ENCODE measurements at places on chromosomes 1 and 21.
A peak's percentile ranks its signal among the peaks of the same experiment; 100 is the strongest.

DNA sequence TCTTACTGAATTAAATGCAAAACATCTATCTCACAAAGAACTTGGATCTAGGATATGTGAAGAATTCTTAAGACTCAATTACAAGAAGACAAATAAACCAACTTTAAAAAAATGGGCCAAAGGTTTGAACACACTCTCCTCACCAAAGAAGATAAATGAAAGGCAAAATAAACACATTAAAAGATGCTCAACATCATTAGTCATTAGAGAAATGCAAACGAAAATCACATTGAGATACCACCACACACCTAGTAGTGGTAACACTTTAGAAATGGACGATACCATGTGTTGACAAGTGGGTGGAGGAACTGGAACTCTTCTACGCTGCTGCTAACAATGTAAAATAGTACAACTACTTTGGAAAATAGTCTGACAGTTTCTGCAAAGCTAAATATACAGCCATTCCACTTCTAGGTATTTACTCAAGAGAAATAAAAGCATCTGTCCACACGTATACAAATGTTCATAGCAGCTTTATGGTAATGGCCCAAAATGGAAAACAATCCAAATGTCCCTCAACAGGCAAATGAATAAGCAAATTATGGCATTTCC, 194.3 kb downstream of the RHOU start:
- DNase-seq = no peak

- DNase-seq = no peak
Observed at GRCh38 chr21:14981246-14981645, 83.6 kb downstream of the NRIP1 start.

DNA sequence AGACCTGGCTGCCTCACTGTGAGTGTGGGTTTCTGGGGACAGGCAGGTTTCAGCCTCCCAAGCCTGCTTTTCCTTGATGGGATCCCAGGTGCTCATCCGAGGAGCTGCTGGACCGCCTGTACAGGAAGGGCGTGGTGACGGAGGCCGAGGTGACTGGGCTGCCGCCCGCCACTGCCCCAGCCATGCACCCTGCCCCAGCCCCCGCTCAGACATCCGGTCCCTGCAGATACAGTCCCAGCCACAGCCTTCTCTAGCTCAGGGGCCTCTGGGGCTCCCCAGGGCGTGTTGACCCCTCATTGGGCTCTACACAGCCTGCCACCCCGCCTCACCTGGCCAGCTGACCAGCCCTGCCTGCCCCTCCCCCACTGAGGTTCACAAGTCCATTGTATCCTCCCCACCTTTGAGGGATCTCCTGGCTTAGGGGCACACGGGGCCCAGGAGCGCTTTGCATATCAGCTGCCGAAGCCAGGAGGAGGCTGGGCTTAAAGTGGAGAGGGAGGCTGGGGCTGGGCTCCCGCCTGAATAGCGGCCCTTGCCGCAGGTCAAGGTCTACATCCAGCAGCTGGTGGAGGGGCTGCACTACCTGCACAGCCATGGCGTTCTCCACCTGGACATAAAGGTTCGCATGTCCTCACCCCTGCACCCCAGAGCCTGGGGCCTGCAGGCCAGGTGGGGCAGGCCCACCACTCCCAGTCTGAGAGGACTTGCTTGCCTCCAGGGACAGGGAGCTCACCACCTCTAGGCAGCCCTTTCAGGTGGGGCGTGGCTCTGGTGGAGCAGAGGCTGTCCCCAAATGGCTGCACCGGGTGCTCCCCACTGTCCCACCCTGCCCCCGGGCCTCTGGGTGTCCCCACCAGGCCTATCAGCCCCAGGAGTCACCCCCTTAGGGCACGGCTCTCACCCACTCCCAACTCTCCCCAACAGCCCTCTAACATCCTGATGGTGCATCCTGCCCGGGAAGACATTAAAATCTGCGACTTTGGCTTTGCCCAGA, 38.5 kb downstream of the TRIM11 start:
- DNase-seq = peak; percentile 56

DNA sequence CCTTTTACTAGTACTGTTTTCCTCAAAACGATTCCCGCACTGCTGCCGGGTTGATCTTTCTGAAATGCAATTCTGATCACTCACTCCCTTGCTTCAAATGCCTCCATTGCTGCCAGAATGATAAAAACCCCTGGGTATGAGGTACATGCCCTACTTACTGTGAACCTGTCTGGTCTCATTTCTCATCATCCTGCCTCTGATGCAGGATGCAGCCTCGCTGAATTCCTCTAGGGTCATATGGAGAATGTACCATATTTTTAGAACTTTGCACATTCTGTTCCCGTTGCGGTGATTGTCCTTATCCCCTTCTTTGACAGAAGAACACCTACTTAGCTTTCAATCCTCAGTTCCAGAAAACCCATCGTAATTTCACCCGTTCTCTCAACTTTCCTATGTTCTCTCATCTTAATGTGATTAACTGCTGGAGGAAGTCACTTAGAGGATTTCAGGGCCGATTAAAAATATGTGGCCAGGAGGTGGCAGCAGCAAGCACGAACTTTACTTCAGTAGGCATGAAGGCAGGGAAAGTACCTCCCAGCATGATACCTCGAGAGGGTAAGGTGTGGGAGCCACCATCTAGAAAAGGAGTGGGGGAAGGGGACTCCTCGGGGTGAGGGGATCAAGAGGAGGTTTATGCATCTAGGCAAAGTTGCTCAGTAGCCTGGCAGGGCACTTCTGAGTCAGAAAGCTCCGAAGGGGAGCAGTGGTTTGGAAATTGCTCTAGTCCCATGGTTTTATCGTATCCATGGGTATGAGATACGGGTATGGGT, 361.5 kb upstream of the ZP4 start:
- DNase-seq = no peak

- DNase-seq = no peak
Observed at GRCh38 chr1:108670131-108670773, 9.4 kb upstream of the HENMT1 start.

DNA sequence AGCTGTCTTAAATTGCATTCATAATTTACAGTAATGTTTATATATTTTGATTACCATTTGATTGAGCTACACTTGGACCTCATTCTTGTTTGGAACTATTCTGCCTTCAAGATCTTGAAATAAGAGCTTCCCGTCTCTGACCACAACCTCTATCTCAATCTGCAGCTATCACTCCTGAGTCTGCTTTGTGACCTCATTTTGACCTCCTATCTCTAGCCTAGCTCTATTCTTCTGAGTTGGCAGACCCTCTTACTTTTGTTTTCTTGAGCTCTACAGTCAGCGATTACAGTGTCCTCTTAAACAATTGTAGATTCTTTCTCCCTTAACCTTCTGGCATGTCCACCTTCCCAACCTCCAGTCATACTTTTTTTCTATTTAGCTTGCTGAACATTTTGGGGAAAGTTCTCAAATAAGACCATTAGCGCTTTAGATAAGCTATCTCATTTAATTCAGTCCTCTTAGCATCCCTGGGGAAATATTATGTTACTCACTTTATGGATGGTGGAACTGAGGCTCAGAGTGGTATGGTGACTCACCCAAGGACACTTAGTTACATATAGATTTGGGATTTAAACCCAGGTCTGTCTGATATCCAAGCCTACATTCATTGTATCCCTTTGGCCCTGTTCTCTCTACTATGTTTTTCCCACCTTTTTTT, 19.1 kb downstream of the RPAP2 start:
- no peak for DNase-seq

GRCh38 chr1:204157962-204158361, 6.1 kb upstream of the ETNK2 start:
- DNase-seq = no peak

GRCh38 chr1:44405798-44406736, 1.0 kb downstream of the RNF220 start:
- no peak for DNase-seq

DNA sequence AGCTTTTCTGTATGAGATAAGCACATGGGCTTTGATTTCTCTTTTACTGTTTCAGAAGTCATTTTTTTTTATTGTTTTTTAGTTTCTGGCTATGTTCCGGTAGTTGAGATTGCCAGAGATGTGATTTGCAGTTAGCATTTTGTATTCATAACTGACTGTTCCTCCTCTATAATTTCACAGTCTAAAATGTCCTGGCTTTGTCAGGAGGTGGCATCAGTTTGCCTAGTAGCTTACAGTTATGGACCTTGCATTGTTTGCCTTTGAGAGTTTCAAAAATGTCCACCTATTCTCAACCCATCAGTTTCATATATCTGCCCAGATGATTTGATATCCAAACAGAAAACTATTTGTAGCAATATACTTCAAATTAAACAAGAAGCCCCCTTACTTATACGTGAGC, 39.5 kb upstream of the ST6GALNAC3 start:
- DNase-seq = no peak

DNA sequence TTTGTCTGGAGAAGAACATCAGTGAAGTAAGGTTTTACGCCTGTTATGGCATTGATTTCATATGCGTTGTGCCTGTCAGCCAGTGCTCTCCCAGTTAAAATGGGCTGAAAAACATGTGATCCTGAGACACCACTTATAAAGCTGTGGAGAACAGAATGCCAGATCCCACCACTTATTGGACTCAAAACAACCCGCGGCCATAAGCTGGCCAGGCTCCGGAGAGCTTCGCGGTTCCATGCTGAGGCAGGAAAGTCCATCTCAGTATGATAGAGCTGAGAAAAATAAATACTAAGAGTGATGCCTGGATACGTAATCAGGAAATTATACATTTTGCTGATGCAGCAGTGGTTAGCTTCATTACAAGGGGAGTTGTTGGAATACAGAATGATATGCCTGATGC, 5.1 kb downstream of the APOBEC4 start:
- DNase-seq = no peak

GRCh38 chr1:41482001-41482765, 2.3 kb downstream of the EDN2 start:
- no peak for DNase-seq

DNA sequence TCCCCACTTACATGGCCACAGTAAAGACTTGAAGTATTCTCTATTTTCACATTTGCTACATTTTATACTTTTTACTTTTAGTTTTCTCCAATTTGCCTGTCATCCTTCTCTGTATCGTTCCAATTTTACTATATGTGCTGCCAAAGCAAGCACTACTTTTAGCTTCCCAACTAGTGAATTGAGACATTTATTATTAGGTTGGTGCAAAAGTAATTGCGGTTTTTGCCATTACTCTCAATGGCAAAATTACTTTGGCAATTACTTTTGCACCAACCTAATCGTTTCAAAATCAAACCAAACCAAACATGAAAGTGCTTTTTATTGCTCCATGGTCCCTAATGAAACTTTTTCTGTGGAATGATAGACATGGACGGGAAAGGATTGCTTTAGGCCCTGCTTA, 56.6 kb upstream of the ATF3 start:
- no peak for DNase-seq

DNA sequence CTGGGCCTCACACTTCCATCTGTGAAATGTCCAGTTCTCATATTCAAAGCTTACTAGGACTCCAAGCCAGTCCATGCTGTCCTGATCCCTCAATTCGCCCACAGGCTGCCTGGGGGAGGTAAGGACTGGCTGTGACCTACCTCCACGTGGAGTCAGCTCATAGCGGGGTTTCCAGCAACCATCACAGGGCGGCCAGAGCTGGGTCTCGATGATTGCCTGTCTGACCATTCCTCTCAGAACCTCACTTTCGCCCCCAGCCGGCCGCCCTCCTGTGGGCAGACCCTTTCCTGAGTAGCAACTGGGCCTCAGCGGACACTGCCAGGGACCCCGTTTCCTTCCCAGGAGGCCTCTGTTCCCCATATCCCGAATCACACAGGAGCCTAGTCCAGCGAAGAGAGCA, 3.4 kb upstream of the RUNX3 start:
- DNase-seq = no peak

DNA sequence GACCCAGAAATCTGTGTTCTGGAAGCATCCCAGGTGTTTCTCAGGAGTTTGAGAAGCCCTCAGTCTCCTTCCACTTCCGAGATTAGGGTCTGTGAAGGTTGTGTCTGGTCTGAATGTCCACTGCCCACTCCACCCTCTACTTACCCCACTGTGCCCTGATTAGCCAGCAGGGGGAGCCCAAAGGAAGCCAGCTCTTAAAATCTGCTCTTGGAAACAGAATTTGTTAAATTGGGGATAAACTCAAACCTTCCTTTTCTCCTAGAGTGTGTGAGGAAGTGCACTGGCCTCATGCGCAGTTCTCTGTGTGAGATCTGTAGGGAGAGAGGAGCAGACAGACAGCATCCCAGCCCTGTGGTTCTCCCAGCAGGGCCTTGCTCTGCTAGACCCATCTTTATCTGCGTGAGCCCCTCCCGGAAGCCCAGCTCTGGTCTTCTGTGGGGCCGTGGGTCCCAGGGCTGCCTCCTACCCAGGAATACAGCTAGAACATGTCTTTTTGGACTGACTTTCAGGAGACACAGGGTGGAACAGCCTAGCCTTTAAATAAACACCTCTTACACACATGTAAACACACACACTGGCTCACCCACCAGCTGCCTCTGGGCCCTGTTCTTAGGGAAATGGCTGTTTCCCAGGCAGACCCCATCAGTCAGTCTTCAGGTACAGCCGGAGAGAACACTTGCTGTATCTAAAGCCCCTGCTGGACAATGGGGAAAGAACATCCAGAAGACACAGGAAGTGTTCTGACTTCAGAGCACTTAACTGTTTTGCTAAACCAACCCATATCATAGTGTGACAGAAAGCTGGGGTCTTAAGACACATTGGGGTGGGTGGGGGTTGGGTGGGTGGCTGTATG, 52.2 kb downstream of the SMYD2 start:
- DNase-seq = peak; percentile 24

DNA sequence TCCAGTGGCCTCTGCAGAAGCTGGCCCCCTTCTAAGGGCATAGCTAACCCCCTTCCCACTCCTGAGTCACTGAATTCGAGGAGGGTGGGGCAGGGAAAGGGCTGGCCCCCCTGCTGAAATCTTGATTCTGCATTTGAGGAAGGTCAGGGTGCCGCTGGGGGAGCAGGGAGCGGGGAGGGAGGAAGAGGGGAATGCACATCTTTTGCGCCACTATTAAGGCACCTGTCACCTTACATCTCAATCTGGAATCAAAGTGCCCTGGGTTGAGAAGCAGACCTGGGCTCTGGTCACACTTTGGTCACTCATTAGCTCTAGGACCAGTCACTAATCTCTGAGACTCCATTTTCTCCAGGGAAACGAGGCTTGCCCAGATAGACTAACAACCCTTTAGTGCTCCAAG, 62.0 kb downstream of the TOR1AIP2 start:
- DNase-seq = no peak

GRCh38 chr1:79845936-79846335, 839.4 kb upstream of the ADGRL4 start:
- no peak for DNase-seq

- DNase-seq = no peak
Observed at GRCh38 chr1:61951731-61952580, 209.7 kb downstream of the PATJ start.

GRCh38 chr1:111476761-111477309, 3.1 kb downstream of the C1orf162 start:
- no peak for DNase-seq
